ENCODE measurements at places on chromosomes 6 and 20.

DNA sequence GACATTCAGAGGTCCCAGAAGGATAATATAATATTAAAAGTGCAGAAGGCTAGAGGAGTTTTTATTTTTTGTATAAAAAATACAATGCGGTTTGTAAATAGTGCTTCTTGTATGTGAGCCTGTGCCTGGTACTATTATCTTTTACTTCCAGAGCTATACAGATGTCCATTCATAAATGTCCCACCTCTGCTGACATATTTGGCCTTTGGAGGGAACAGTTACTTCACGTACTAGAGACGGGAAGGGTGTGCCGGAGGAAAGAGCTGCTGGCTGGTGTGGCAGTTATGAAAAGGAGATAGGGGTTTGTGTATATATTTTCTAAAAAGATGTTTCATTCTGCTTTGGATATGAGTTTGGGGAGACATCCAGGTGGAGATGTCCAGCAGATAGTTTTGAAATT is 8.8 kb downstream of the CD109 start:
- no peak for DNase-seq

DNA sequence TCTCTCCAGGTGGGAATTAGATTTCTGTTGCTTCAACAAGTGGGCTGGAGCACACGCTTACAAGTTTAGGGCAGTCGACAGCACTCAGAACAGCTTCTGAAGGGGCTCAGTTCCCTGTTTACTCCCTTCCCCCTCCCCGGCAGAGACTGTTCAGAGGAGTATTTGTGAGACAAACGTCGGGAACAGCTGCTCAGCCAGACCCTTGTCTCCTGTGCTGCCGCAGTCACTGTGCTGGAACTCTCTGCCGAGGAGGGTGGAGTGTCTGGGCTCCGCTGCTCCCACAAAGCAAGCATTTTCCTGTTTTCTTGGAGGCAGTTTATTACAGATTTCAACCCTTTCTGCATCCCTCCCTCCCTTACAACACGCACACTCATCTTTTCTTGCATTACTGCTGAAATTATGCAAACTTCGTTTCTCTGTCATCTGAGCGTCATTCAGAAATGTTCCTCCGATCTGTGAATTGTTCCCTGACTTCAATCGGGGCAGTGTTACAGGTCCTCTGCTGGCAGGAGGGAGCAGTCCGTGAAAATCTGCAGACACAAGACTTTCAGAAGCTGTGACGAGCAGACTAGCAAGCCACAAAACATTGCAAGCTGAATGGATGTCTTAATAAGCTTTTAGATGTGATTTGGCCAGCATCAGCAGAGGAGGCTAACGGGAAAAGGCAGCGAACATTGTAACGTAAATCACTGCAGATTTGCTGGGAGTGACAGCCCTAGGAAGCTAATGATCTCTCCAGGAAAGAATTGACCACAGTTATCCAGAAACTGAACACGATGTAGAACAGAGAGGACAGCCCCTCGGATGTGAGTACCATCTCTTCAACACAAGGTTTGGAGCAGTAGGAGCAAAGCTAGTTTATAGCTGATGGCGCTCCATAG is 76.2 kb downstream of the LYRM2 start:
- DNase-seq: no peak

DNA sequence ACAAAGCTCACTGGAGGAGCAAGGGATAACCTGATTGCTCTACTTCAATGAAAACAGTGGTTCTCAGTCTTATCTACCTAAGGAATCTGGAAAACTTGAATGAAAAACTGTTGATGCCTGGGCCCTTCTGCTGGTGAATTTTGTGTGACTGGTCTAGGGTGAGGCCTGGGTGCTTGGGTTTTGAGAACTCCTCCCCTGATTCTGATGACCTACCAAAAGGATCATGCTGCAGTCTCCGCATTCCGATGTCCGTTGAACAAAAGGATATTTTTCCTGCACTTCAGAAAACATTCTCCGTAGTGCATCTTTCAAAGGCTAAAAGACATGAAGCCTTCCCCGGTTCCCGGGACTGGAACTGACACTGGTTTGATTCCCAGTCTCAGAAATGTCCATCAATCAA is 157.9 kb downstream of the SYNDIG1 start:
- DNase-seq: no peak

GRCh38 chr6:73032586-73032985 is 192.7 kb downstream of the KHDC1L start:
- no peak for DNase-seq

- no peak for DNase-seq
Measured at GRCh38 chr20:5715071-5715841, 34.9 kb upstream of the SHLD1 start.

DNA sequence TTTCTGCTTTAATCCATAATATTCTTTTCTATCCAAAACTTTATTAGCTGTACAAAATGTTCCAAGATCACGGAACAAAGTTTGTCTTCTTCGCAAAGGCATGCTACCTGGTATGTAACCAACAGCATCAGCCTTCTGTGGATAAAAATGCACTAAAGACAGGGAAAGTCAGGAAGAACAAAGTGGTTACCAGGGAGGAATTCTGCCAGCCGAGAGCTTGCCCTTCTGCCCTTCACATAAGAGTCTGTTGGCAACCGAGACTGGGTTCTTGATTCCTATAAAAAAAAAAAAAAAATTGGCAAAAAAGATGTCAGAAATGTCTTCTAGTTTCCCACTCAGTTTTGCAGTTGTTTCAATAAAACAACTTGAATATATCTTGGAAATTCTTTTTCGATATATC is 58.0 kb downstream of the TASP1 start:
- DNase-seq: no peak

DNA sequence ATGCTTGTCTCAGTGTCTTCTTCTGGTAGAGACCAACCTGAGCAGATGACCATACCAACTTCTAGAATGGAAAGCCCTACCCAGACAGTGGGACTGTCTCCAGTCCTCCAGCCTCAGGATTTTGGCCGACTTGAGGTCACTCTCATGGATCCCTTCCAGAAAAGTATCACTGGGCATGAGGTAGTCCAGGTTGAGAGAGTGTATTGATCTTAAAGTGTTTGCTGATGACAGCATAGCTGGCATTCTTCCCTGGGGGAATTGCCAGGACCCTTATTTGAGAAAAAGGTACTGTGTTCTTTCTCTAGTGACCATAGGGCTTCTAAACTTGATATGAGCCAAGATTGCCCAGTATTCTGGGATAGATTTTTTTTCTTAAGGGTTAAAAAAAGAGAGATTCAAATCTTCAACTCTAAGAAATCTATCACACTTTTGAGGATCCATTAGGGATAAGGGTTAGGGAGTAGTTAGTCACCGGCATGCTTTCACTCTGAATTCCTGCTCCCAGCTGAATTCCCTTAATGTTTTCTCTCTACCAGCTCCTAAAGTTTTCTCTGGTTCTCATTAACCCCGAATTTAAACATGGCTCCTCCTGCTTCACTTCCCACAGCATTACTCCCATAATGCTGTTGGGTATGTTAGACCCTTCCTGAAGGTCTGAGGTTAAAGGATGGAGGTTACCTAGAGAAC is 73.6 kb upstream of the FLRT3 start:
- DNase-seq: no peak

DNA sequence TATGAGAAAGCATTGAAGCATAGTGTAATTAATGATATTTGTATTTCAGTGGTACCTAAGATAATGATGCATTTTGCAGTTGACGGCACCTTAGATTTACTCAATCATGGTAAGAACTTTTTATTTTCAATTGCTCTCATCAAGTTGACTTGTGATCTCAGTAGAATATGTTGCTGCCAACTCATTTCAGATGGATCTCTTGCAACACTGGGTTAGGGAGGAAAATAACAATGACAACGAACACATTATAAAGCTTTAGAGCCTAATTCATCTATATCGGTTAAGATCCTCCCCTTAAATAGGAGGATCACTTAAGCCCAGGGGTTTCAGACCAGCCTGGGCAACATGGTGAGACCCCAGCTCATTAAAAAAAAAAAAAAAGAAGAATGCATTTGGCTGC is 18.0 kb upstream of the TBC1D22B start:
- no peak for DNase-seq

GRCh38 chr6:5213836-5214235 is 46.9 kb downstream of the LYRM4 start:
- no peak for DNase-seq

DNA sequence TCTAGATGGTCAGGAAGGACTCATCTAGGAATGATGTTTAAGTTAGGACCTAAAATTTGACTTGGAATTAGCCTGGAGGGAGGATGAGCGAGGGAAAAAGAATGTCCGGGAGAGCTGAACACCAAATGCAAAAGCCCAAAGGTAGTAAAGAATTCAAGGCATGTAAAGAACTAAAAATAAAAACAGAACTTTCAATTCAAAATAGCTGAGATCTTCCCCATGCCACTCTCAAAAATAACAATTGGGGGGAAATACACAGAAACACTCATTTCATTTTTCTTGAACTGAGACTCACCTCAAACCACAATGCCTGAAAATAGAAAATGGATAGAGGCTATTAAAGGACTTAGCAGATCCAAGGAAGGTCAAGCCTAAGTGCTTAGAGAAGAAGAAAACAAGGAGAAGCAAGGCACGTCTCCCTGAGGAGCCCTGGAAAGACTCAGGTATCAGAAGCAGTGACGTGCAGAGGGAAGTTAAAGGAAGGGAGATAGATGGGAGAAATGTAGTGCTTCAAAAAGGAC is 10.4 kb downstream of the PXT1 start:
- DNase-seq: no peak

GRCh38 chr6:111802720-111803330 is 70.4 kb downstream of the FYN start:
- DNase-seq: no peak

- no peak for DNase-seq
Measured at GRCh38 chr6:79801362-79801761, 146.0 kb downstream of the ELOVL4 start.

DNA sequence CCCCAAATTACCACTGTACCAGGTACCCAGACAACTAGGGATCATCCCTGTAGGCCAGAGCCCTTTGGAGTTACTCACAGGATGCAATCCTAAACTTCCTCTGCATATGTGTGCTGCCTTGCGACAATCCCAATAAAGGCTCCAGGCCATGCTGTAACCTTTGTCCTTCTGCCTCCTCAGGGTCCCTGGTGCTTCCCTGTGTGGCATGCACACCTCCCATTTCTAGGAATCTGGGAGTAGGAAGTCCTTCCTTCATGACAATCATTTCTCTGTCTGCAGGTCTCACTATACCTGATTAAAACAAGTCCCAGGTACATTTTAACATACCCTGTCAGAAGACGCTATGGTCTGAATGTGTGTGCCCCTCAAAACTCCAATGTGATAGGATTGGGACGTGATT is 37.0 kb upstream of the MCUR1 start:
- no peak for DNase-seq

DNA sequence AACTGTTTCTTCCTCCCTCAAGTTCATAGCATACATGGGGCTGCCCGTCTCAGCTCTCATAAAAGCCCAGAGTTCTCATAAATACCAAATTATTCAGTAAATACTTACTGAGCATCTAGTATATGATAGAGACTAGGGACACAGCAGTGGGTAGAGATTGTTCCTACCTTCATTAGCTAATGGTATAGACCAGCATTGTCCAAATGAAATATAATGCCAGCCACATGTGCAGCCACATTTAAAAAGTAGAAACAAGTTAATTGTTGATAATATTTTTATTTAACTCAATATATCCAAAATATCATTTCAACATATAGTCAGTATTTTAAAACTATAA is 1.2 kb downstream of the TTLL9 start:
- DNase-seq: no peak

DNA sequence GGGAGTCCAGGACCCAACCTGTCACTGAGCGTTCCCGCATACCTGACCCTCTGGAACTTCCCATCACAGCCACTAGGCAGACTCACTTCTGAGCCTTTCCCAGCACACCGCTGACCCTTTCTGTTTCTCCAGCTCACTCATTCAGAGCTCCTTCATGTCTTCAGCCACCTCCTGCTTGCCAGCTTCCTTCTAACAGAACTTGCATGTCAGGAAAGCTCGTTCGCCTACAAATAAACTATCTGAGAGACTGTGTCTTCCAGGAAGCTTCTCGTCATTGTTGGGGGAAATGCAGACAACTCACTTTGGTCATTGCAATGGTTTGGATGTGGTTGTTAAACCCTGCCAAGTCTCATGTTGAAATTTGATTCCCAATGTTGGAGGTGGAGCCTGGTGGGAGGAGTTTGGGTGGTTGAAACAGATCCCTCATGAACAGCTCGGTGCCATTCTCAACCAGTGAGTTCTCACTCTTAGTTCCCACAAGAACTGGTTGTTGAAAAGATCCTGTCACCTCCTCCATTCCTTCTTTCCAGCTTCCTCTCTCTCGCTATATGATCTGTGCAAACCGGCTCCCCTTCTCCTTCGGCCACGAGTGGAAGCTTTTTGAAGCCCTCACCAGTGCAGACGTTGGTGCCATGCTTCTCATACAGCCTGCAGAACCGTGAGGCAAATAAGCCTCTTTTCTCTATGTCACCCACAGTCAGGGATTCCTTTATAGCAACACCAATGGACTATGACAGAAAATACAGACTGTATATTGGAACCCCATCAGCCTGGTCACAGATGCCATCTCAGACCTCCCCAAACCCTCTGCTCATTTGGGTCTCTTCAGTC is 1.4 kb upstream of the MUC21 start:
- DNase-seq: no peak

- no peak for DNase-seq
Measured at GRCh38 chr6:30450548-30450908, 38.8 kb upstream of the HLA-E start.

DNA sequence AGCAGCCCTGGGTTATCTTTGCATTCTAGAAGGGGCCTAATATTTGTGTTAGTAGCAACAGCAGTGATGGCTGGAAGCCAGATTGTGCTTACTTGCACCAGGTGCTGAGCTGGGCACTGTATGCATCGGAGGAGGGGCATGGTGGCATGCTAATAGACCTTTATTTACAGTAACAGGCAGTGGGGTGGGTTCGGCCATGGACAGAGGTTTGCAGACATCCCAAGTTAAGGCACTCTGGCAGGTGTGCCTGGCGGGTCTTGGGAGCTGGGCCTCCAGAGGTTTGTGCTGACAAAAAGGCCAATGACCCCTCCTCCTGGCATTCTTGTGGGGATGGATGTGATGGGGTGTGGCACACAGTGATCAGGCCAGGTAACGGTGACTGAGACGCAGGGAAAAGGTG is 39.0 kb upstream of the CD93 start:
- DNase-seq: no peak

All from stimulated activated CD4-positive, alpha-beta T cell treated with anti-CD3 and anti-CD28 coated beads, Interleukin-4, amount 100 ng/mL, for 48 hours (primary cell).